GM18507 (cell line): ENCODE measurements at places on chromosomes 4 and X.

- no peak for DNase-seq
Measured at GRCh38 chr4:84497504-84498202, 1.4 kb downstream of the NKX6-1 start.

DNA sequence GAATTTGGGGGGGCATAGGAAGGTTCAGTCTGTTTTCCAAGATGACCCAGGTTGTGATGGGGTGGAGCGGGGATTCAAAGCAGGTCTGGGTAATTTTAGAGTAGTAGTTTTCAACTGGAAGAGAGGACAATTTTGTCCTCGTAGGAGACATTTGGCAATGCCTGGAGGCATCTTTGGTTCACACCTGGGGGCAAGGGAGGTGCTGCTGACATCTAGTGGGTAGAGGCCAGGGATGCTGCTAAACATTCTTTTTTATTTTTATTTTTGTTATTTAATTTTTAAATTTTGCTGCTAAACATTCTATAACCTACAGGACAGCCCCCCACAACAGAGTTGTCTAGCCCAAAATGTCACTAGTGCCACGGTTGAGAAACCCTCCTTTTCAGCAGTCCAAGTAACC is 1.9 kb downstream of the RAB9A start:
- DNase-seq = no peak

GRCh38 chr4:79977131-79977840 is 95.7 kb downstream of the ANTXR2 start:
- no peak for DNase-seq

GRCh38 chrX:105650986-105651385 is 171.4 kb upstream of the NRK start:
- DNase-seq = no peak

DNA sequence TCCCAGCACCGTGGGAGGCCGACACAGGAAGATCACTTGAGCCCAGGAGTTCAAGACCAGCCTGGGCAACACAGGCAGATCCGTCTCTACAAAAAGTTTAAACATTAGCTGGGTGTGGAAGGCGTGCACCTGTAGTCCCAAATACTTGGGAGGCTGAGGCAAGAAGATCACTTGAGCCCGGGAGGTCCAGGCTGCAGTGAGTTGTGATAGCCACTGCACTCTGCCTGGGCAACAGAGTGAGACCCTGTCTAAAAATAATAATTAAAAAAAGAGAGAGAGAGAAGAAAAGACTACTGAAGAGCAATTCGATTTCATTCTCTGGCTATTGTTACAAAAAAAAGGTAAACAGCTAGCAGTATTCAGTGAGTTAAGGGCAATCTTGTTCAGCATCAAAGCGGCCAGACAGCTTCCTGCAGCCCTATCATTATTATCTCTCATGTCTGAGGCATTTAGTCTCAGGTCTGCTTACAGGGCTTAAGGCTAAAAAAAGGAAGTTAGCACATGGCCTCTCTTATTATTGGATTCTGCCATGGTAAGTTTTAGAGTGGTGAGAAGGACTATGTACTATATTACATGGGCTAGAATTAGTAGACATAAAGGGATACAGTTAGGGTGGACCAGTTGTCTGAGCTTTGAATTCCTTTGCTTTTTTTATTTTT is 37.9 kb downstream of the ARHGEF6 start:
- DNase-seq = no peak

- DNase-seq = no peak
Measured at GRCh38 chrX:13130816-13131215, 86.4 kb upstream of the FAM9C start.

- no peak for DNase-seq
Measured at GRCh38 chrX:53290441-53291041, 9.2 kb upstream of the IQSEC2 start.

GRCh38 chrX:38627683-38628082 is 66.3 kb downstream of the TSPAN7 start:
- DNase-seq = no peak

GRCh38 chr4:37531151-37531550 is 155.0 kb downstream of the RELL1 start:
- DNase-seq = no peak

DNA sequence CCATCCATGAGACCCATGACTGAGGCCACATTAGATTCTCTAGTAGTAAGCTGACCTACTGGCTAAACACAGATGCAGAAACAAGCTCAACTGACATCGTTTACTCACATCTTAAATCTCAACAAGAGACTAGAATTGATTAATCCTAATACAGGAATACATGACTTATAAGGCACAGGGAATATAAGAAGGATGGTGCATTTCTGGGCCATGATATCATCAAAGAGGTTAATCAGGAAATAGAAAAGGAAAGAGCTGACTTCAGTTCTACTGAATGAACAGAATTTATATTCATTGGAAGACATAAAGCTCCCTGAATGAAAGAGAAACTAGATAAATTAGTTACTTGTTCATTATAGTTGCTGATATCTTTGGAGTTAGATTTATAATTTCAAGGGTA is 1406.5 kb downstream of the STIM2 start:
- no peak for DNase-seq

GRCh38 chr4:122007016-122007415 is 55.2 kb upstream of the TRPC3 start:
- DNase-seq = no peak

DNA sequence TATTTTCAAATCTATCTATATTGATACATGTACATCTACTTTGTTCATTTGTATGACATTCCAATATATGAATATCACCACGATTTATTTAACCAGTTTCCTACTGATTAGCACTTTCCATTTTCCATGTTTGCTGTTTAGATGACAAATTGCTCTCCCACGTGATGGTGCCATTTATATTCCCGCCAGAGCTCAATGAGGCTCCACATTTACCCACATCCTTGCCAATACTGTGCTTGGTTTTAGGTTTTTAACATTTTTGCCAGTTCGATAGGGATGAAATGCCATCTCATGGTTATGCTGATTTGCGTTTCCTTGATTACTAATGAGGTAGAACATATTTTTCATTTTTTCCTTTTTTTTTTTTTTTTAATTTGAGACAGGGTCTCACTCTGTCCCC is 86.7 kb upstream of the TRIM2 start:
- DNase-seq = no peak

GRCh38 chr4:101818362-101818761 is 27.8 kb downstream of the BANK1 start:
- DNase-seq = no peak

DNA sequence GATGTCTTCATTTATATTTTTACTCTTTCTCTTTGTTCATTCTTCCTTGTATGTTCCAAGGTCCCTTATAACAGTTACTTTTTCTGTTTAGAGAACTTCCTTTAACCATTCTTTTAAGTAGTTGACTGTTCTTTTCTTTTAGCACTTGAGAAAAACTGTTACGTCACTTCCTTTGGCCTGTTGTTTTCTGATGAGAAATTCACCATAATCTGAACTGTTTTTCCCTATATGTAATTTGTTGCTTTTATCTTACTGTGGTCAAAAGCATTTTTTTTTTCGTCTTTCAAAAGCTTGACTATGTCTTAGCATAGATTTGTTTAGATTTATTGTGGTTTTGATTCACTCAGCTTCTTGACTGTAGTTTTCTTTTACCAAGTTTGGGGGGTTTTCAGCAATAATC is 1660.3 kb upstream of the PCDH10 start:
- DNase-seq = no peak

GRCh38 chr4:26819026-26819425 is 41.6 kb upstream of the STIM2 start:
- DNase-seq = no peak

DNA sequence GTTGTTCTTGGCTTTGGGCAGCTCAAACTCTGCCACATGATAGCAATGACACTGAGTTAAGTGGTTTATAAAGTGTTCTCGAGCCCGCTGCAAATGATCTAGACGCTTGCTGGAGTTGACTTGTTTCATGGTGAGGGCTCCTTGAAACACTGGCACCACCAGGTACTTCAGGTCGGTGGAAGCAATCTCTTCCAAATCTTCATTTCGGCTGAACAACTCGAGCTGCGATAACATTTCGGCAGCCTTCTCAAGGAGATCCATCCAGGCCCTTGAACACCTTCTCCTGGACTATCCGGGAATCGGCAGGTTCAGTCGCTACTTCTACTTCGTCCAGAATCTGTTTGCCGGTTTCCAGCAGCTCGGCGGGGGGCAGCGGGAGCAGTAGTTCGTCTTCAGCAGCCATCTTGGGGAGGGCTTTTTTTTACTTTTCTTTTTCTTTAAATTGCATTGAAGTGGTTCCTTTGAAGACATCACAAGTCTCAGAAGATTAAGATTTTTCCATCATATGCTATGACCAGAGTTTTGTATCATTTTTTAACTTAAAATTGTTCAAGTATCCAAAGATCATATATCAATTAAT is 28.0 kb downstream of the HNRNPDL start:
- no peak for DNase-seq

DNA sequence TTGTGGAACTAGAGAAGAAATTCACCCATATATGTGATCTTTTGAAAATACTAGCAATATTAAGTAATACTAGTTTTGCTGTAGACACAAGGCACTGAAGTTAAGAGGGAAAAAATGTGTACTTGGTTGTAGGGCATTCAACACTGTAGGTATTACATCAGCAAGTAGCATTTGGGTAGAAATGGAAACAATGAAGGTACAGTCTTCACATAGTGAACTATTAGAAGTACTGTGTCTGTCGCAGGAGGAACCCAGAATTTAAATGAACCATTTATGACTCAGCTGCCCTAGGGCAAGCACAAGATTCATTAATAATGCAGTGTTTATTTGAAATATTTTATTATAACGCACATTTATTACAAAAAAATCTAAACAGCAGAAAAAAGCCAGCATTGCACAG is 572.7 kb upstream of the TENM3 start:
- DNase-seq = no peak

- no peak for DNase-seq
Measured at GRCh38 chr4:2767705-2768074, 11.6 kb upstream of the TNIP2 start.

- no peak for DNase-seq
Measured at GRCh38 chr4:179492260-179493080, 2050.2 kb upstream of the AGA start.

DNA sequence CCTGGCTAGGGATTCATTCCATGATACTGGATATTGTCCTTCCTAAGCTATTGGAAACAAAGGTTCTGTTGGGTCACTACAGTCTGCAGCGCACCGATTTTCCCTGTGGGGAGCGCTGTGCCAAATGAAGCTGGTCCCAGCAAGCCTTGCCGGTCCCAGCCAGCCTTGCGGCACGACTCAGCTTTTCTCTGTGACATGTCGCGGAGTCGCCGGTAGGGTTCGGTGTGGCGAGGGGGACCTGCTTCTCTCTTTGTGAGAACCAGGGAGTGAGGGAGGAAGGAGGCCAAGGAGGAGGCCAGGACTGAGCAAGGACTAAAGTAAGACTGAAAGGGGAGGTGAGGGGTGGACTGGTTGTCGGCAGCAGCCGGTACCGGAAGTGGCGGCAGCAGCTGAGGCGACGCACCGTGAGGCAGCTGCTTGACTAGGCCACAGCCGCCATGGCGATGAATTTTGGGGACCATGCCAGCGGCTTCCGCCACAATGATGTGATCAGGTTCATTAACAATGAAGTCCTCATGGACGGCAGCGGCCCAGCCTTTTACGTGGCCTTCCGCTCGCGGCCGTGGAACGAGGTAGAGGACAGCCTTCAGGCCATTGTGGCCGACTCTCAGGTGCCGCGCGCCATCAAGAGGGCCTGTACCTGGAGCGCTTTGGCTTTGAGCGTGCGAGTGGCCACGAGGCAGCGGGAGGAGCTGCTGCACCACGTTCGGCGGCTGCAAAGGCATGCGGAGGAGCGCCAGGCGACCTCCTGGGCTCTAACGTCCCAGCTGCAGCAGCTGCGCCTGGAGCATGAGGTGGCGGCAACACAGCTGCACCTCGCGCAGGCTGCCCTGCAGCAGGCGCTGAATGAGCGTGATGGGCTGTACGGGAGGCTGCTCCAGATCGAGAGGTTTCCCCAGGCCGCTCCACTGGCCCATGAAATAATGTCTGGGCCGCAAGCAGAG is at the start of gene TEX13D:
TSS of gene TEX13D (plus strand) at position 180 of the 944 bp plus-strand sequence. CDS start at position 438, 258 bp downstream.
- DNase-seq = no peak

GRCh38 chr4:186137196-186137794 is 32.8 kb downstream of the FAM149A start:
- no peak for DNase-seq

GRCh38 chr4:174120446-174121295 is 162.8 kb downstream of the FBXO8 start:
- peak; percentile 2 for DNase-seq

DNA sequence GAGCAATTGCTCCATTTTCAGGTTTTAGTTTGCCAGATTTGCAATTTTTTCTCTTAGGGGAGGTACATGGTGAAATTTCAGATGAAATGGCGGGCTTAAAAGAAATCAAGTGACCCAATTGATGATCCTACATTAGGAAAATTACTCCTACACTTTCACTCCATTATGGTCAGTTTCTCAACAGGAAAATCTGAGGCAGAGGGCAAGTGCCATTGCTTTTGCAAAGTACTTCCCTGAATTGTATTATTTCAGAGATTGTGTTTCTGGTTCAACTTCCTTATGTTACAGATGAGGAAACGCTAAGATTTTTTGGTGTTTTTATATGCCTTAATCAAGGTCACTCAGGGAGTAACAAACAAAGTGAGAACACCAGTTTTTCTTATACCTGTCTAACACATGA is 302.2 kb downstream of the ARAP2 start:
- no peak for DNase-seq

GRCh38 chrX:124488412-124489161 is 142.2 kb downstream of the SH2D1A start:
- no peak for DNase-seq

- peak; percentile 61 for DNase-seq
Measured at GRCh38 chr4:40924096-40924792, 174.5 kb downstream of the NSUN7 start.

DNA sequence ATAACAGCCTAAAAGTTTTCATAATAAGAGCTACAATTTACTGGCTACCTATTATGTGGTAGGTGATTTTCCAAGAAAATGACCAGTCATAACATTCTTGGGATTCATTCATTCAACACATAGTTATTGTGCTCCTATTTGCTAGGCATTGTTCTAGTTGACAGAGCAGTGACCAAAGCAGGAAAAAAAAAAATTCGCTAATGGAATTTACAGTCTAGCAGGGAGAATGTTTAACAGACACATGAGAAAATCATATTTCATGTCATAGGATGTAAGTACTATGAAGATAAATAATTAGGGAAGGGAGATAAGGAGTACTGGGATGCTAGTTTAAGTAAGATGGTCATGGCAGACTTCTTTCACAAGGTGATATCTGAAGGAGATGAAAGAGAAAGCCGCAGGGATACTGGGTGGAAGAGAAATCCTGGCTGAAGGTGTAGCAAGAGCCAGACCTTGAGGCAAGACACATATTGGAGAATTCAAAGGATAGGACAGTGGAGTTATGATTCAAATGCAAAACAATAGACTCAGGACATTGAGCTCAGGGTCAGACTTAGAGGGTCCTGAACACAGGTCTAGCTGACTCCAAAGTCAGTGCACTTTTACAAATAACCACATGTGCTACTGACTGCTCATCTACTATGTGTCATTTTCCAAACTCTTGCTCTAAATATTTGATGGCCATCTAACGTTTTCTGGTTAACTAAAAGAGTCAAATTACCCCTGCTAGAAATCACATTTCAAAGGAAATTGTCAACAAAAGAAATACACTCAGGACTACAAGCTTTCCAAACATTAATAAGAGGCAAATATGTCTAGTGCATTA is 20.4 kb downstream of the SPCS3 start:
- no peak for DNase-seq

- DNase-seq = no peak
Measured at GRCh38 chrX:124573468-124573867, 227.1 kb downstream of the SH2D1A start.
